ENCODE measurements at places on chromosomes 2 and 18.

DNA sequence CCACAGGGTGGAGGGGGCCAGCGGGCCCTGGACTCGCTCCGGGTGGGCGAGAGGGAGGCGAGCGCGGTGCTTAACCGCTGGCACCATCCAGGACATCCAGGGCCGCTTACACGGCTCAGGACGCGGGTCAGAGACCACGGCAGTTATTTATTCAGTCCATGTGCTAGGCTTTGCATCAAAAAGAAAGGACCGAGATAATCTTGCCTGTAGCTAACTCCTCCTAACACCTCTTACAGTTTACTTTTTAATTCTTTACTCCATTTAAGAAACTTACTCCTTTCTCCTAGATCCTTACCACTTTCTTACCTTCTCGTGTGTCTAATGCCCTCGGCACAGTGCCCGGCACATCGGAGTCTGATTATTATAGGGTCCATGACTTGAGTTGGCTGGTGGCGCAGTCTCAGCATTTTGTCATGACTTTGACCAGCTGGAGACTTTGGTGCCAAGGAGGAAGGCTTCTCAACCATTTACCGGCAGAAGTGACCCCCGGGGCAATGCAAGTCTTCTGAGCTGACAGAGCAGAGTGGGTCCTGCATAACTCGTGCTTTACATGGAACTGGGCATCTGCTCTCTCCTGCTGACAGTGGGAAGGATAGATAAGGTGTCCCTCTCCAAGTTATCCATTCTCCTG is 503 bp downstream of the ANXA4 start:
- DNase-seq, result no peak

- DNase-seq, result no peak
Observed at GRCh38 chr2:33835911-33836310, 236.8 kb upstream of the FAM98A start.

- DNase-seq, result no peak
Observed at GRCh38 chr2:8876628-8877027, 39.2 kb upstream of the KIDINS220 start.

GRCh38 chr2:74845217-74845751 is 11.4 kb downstream of the HK2 start:
- peak; percentile 79 for DNase-seq

- DNase-seq, result no peak
Observed at GRCh38 chr2:235711527-235711926, 217.7 kb downstream of the AGAP1 start.

- DNase-seq, result no peak
Observed at GRCh38 chr2:174120346-174120745, 128.0 kb downstream of the OLA1 start.

- no peak for DNase-seq
Observed at GRCh38 chr18:62189208-62189607, 2.2 kb downstream of the RELCH start.

- peak; percentile 45 for DNase-seq
Observed at GRCh38 chr2:235347691-235348090, 146.2 kb upstream of the AGAP1 start.

GRCh38 chr18:23629444-23629946 is 33.2 kb downstream of the ANKRD29 start:
- DNase-seq, result no peak

DNA sequence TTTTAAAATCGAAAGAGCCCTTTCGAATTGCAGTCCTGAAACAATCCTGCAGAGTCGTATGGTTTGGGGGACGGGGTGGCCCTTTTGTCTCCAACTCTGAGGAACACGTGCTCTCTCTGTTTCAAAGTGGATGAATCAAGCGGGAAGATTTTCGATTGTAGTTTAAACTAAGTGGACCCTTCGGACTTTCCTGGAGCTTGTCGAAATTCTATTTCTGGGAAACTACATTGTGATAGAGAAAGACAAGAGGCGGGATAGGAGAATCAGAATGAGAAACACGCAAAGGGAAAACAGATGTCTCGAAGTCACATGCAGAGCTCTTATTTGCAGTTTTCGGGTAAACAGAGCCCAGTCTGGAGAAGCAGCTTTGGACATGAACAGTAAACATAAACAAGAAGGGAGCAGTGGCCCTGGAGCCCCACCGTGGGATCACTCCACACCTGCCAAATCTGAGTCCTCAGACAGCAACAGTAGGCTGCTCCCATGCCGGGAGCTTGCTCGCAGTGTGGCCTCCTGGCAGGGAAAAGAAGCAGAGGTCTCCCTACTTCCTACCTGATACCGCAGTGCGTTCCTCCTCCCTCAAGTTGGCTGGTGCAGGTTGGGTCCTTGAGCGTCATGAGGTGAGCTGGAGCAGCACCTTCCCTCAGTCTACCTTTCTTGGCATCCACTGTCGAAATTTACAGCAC is 202.4 kb downstream of the SLC4A3 start:
- DNase-seq, result no peak

GRCh38 chr18:47888156-47888555 is 42.3 kb downstream of the SMAD2 start:
- DNase-seq, result no peak

- no peak for DNase-seq
Observed at GRCh38 chr18:48894799-48895346, 55.9 kb downstream of the SMAD7 start.

DNA sequence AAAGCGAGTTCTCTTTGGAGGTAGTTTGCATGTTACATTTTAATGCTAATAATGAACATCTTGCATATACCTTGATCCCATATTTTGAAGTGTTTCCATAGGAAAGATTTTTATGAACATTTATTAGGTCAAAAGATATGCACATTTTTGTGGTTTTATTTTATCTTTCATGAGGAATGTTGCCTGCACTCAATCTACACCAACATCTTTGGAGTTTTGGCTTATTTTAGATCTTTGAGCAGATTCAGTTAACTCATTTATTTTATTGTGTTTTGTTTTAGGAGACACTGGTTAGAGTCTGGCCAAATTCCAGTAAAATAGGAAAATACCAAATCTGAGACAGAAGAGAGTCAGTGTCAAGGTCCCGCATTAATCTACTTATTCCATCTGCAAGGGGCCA is 540.9 kb downstream of the RNF144A start:
- no peak for DNase-seq

- DNase-seq, result no peak
Observed at GRCh38 chr2:101330253-101330933, 21.9 kb upstream of the RNF149 start.

GRCh38 chr18:9348079-9348671 is 13.6 kb downstream of the TWSG1 start:
- DNase-seq, result no peak

- no peak for DNase-seq
Observed at GRCh38 chr2:69384618-69385081, 2.4 kb downstream of the GFPT1 start.

DNA sequence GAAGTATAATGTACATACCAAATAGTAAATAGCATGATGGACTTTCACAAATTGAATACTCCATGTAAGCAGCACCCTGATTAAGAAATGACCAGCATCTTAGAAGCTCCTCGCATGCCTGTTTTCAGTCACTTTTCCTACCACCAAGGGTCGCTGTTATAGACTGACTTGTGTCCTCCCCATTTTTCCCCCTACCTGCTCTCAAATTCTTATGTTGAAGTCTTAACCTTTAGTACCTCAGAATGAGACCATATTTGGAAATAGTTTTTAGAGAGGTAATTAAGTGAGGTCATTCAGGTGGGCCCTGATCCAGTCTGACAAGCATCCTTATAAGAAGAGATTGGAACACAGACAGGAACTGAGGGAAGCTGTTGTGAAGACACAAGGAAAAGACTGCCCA is 125.9 kb downstream of the LYPD6 start:
- DNase-seq, result no peak

GRCh38 chr2:100136310-100136709 is 6.1 kb downstream of the AFF3 start:
- no peak for DNase-seq

GRCh38 chr2:200255549-200255948 is 50.9 kb upstream of the SPATS2L start:
- no peak for DNase-seq

- DNase-seq, result no peak
Observed at GRCh38 chr2:129881786-129882396, 97.6 kb upstream of the RAB6C start.

DNA sequence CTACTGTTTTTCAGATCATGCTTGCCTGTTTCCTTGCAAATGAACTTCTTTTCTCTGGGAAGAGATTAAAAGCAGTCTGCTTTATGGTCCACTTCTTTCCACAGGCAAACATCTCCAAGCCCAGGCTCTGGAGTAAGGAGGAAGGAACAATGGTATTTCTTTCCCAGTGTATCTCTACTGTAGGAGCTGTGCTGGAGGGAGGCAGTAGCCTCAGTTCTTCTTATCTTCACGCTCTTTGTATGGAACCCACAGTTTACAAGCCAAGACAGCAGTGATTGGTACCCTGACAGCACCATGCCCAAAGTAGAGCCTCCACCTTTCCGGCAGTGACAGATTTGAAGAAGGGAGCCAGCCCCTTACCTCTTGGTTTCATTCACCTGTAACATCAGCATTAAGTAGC is 35.2 kb downstream of the SPOPL start:
- no peak for DNase-seq

DNA sequence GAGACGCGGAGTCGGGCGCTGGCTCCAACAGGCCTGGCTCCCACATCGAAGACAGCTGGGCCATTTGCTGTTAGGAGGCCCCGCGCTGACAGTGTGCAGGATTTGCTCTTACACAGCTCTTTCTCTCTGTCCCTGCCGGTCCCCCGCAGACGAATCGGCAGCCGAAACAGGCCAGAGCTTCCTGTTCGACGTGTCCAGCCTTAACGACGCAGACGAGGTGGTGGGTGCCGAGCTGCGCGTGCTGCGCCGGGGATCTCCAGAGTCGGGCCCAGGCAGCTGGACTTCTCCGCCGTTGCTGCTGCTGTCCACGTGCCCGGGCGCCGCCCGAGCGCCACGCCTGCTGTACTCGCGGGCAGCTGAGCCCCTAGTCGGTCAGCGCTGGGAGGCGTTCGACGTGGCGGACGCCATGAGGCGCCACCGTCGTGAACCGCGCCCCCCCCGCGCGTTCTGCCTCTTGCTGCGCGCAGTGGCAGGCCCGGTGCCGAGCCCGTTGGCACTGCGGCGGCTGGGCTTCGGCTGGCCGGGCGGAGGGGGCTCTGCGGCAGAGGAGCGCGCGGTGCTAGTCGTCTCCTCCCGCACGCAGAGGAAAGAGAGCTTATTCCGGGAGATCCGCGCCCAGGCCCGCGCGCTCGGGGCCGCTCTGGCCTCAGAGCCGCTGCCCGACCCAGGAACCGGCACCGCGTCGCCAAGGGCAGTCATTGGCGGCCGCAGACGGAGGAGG is 3.5 kb downstream of the GDF7 start:
- no peak for DNase-seq

DNA sequence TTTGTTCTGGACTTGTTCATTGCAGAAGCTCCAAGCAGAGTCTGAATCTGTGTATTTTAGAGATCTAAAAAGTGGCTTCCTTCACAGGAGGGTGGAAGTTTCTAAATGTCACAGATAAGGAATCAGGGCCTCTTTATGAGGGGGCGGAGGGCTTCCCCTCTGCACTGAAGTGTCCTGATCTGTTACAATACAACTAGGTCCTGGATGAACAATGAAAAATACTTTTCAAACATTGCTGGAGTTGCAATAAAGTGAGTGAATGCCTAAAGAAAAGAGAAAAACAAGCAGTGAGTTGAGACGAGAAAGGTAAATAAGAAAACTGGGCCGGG is 179.3 kb upstream of the HDAC4 start:
- no peak for DNase-seq
